Central memory CD8-positive, alpha-beta T cell (primary cell): ENCODE measurements at places on chromosomes 7 and 10.

DNA sequence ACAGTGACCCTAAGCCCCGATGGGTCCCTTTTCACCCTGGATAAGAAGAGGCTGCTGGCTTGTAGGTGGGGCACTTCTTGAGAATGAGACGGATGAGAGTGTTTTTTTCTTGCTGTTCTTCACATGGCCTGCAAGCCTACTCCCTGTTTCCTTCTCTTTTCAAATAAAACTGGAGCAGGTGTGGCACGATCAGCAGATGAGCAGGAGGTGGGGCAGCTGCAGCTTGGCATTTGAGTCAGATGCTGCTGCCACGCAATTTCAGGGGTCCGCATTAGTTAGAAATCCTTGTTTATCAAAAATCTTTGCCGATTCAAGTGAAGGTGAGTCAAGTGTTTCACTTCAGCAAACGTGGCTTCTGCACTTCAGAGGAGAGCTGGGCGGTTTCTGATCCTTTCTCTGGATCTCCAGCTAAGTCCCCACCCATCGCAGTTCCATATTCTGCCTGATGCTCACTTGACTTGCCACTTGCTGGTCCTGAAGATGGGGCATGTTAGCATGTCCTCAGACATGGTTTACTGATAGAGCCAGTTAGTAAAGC, 20.8 kb downstream of the WDFY4 start:
- no peak for DNase-seq

DNA sequence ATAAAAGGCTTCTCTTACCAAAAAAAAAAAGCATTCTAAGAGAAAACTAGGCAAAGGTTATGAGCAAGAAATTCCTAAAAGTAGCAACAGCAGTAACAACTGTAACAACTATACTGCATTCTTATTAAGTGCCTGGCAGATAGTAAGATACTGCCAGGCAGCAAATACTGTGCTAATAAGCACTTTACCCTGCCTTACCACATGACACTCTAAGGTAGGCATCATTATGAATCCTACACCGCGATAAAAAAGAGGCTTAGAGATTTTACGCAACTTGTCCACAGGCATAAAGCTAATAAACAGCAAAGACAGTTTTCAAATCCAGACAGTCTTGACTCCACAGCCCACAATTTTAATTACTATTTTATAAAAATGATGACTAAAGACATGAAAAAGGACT, 83.2 kb downstream of the USP6NL start:
- DNase-seq: no peak

DNA sequence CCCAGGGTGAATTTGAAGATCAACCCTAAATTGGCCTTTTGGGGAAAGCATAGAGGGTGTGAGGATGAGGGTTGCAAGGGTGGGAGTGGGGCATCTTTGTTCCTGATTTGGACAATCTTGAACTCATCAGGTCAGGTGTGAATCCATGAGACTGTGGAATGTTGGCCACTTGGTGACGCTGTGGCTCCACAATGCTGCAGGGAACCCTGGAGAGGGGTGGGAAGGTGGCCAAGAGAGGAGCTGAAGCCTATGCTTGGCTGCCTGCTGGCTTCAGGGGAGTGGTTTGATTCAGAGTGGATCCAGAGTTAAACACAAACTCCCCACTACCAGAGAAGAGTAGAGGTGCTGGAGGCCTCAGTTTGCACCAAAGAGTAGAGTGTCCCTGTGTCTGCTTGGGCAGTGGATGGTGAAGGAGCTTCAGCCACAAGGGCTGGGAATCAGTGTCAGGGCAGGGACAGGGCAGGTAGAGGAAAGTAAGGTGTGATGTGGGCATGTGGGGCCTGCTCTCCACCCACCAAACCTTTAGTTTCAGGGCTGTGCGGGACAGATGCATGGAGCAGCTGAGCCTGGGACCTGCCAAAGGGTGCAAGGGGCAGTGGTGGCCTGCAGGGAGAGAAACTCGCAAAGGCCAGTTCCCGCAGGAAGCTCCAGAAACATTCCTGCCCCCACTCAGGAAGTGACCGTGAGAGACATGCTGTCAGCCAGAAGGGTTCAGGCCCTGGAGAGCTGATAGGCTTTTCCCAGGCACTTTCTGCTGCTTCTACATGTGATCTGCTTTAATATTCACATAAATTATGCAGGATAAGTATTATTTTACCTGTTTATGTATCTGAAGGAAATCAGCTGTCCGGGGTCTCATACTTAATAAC, 81.0 kb upstream of the PRSS58 start:
- DNase-seq: no peak

DNA sequence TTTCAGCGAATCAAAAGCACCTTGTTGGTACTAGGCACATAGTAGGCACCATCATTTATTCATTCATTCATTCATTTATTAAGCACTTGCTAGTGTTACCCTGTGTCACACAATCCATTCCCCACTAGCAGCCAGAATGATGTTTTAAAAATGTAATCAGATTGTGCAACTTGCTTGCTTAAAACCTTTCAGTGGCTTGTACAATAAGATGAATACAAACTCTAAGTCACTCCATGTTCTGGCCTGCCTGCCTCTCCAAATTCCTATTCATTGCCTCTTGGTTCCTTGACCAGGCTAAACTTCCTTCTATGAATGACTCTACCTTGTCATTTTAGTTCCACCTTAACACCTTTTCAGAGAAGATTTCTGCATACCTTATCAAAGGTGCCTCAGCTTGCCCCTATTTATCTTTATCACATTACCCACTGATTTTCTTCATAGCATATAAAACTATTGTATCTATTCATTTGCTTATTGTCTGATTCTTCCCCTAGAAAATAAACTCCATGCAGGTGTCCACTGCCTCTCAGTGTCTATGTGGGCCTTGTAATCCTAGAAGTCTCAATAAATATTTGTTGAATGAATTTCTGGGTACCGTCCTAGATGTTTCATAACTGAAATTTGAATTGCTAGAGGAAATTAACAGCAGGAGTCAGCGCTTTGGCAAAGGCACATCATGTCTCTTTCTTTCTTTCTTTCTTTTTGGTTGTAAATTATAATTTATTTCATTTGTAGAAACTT, 169.5 kb downstream of the TMEM26 start:
- DNase-seq: no peak

- DNase-seq: no peak
Observed at GRCh38 chr10:61991166-61991565, 89.7 kb downstream of the ARID5B start.

DNA sequence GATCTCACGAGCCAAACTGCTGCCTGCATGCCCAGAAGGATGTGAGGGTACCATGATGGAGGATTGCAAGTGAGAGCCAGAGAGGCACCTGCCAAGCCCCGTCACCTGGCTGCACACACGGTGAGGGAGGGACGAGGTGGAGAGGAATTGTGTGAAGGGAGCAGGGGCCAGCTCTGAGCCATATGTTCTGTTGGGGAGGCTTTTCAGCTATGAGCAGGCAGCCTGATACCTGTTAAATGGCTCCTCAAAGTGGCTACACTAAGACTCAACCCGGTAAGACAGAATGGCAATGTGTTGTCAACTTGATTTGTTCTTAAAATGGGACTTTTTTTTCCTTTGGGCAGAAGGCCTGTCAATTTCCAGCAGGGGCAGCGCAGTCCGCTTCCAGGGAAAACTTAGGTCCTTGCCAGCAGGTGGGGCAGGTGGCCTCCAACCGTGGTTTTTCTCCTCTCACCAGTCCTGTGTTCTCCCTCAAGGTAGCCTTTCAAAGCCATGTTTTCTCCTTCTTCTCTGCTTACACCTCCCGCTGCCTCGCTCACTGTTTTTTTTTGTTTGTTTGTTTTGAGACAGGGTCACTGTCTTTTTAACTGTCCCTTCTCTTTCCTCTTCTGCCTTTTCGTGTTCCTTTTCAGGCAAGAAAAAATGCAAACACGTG, 57.7 kb upstream of the ZNRF2 start:
- DNase-seq: no peak

- DNase-seq: no peak
Observed at GRCh38 chr10:98825741-98826140, 379.0 kb upstream of the HPS1 start.

GRCh38 chr7:101216001-101216859, 1.2 kb downstream of the PLOD3 start:
- no peak for DNase-seq

DNA sequence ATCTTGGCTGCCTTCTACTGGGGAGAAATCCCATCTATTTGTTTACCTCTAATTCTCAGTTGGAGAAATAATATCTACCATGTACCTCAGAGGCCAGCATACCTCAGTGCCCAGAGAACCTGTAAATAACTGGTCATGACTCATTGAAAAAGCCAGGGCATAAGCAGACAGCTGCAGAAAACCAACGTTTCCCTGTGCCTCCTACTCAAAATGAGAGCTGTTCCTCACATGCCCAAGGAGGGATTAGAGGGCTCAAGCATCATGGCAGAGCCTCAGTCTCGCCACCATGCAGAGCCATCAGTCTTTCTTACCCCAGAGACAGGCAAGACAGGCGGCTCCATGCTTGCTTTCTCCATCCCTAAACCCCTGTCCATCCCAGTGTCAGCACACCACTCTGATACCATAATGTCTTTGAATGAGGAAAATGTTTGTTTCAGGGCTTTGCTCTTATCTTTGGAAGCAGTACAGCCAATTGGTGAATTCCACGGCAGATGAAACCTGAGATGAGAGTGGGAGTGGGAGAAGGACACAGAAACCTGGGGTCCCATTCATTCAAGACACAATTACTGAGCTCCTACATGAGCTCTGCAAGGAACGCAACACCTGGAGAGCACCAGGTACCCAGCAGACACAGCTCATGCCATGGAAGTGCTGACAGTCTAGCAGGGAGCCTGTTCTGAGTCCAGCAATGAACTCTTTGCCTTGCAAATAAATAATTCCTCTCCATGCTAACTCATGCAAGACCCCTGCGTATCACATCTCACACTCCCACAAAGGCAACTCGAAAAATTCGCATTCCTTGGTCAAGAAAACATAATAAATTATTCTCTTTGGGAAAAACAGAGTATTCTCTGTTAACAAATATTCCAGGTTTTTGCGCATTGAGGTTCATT, 21.1 kb downstream of the PON1 start:
- DNase-seq: no peak

DNA sequence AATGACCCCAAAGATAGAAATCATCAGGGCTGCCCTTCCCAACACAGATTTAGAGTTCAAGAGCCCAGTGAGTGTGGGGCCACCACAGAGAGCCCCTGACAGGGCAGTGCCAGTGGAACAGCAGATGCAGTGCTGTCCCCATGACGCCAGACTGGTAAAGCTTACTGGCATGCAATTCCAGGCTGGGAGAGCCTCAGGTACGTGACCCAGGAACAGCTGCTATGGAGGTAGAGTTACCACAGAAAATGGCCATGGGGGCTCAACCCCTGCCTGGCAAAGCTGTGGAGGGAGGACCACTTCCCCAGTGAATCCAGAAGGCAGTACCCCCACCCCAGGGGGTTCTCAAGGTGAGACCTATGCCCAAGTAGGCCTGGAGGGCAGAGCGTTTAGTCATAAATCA, 228.5 kb downstream of the POLR1F start:
- no peak for DNase-seq

DNA sequence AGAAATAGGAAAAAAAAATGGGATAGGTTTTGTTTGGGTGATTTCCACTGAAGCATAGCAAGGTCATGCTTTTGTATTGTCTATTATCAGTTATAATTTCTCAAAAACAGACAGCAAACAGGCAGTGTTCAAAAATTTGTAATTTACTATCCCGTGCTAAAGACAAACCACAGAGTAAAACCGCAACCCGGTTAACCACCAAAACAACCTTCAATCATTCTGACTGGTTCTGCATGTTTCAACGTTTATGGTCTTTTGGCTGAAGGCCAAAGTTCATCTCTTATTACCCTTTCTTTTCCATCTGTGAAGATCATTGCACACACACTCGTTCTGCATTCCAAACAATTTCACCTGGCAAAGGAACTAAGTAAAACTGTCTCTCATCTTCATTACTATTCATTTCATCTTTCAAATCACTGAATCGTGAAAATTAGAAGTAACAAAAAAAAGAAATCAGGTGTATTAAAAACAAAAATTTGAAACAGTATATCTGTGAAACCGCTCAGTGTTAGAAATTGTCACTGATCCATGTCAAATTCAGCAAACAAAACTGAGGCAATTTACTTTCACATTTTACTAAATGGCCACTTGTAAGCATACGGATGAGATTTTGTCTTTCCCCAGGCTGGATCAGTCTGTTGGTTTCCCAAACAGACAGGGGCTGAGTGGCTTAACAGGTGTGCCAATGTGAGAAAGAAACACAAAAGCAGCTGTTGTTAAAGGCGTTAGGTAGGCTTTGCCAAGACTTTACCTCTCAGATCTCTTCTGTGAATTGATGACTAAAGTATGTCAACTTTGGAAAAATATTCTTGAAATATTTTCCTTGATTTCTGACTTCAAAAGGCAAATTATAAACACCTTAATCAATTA, 539.6 kb downstream of the CNTNAP2 start:
- DNase-seq: no peak

DNA sequence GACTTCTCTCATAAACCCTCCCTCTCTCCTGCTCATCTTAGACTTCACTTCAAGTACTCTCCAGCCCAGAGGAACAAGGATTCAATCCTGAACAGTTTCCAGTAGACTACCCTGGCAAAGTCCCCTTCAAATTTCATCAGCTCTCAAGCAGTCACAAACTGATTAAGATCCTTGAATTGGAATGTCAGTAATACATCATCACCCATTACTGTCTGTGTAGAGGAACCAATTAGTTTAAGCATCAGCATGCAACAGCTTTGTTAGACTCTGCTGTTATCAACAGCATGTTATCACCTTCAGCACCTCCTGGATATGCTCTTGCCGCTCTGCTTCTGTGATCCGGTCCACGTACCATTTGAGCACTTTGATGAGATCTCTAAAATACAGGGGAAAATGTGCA, 307.0 kb upstream of the IMMP2L start:
- no peak for DNase-seq

DNA sequence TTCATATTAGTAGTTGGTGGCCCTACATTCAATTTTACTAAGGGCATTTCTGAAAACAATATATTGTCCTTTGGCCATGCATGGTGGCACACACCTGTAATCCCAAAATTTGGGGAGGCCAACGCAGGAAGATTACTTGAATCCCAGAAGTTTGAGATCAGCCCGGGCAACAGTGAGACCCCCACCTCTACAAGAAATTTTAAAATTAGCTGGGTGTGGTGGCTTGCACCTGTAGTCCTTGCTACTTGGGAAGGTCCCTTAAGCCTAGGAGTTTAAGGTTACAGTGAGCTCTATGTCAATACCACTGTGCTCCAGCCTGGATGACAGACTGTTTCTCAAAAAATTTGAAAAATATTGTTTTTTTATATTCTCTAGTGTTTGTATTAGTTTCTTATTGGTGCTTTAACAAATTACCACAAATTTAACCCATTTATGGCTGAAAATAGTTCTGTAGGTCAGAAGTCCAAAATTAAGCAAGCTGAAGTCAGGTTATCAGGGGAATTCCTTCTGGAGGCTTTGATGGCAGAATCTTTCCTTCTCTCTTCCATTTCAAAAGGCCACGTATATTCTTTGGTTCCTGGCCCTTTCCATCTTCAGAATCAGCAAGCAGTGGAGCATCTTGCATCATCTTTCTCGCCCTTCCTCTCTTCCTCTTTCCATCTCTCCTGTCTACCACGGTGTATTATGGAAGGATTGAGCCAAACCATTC, 12.4 kb downstream of the CBX3 start:
- no peak for DNase-seq

DNA sequence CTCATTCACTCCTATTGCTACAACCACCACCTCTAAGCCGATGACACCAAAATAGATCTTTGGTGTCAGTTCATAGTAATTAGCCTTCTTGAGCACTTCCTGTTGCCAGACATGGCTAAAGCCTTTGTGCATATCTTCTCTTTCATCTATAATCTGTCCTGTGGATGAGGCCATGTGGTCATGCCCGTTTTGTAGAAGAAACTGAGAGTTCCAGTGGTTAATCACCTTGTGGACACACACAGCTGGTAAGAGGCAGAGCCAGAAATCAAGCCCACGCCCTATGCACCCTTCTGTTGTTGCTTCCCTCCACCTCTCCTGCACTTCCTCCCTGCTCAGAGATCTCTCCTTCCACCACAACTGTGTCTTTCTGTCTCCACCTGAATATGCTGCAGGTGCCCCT, 285.1 kb upstream of the PFKP start:
- no peak for DNase-seq
